ENCODE measurements at places on chromosomes 6 and 20. TPM values are rescaled to one million over a fixed set of nuclear protein-coding genes. Genes with fewer than 3 reads are reported as not detected.

The NOTCH4 gene
- 22.2 TPM for total RNA-seq

The BMP5 gene
- 4.9 TPM for total RNA-seq

The DNPH1 gene
- 64.1 TPM for total RNA-seq

The SEMG1 gene
- total RNA-seq = not detected

The TFAP2D gene
- not detected for total RNA-seq

The SLX4IP gene
- 6.7 TPM for total RNA-seq

All from metanephros (tissue), 2 donors.